OCI-LY7 (cell line): ENCODE measurements at places on chromosomes 2 and 18.

DNA sequence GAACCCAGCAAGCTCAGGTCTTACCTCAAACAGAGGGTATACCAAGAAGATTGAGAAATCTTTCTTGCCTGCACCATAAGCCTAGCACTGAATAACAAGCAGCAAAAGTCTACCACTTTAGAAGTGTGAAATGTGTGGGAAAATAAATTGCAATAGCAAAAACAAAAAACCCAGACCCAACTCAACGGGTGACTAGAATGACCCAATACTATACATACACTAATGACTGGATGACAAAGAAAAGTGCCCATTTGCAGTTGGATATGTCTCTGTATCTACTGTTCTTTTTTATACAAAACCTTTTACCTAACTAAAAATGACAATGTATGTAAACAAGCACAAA lies 950.6 kb downstream of the TRIB2 start:
- DNase-seq: no peak

- DNase-seq: no peak
Observed at GRCh38 chr2:17621781-17622180, 81.3 kb downstream of the VSNL1 start.

DNA sequence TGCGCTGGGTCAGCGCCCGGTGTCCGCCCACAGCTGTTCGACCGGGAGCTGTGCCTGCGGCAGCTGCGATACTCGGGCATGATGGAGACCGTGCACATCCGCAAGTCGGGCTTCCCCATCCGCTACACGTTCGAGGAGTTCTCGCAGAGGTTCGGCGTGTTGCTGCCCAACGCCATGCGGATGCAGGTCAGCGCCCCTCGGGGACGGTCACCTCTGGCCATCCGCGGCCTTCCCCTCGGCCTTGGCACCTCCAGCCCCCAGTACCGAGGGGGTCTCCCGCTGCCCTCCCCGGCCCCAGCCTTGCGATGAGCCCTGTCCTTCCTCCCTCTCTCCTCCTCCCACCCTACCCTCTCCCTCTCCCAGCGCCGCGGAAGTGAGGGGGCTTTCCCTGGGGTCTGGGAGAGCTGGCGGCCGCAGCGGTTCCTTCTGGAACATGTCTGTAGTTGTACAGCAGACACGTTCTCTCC lies 53.2 kb upstream of the GPR17 start:
- DNase-seq: no peak

DNA sequence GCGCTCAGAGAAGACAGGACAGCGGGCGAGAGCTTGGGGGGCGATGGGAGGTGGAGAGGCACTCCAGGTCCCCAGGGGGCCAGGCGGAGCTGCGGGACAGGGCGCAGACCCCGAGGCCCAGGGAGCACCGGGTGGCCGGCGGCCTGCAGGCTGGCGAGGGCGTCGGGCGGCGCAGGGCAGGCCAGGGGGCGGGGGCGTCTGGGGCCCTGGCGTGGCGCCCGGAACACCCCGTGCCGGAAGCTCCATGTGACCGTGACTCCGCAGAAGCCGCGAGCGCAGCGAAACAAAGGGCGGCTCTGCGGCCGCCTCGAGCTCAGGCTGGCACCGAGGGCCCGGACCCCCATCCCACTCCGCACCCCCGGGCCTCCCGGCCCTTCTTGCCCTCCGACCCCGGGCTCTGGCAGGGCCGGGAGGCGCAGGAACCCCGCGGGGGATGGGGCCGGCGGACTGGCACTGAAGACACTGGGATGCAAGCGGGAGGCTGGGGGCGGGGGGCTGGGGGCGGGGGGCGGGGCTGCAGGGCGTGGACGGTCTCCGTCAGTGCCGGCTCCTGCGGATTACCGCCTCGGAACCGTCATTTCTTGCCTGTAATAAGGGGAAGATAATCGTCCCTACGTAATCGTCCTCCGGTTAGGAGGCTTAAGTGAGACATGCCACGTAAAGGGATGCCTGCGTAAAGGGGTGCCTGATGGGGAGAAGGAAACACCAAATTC lies 19.1 kb downstream of the SH2D6 start:
- DNase-seq: peak; percentile 77

DNA sequence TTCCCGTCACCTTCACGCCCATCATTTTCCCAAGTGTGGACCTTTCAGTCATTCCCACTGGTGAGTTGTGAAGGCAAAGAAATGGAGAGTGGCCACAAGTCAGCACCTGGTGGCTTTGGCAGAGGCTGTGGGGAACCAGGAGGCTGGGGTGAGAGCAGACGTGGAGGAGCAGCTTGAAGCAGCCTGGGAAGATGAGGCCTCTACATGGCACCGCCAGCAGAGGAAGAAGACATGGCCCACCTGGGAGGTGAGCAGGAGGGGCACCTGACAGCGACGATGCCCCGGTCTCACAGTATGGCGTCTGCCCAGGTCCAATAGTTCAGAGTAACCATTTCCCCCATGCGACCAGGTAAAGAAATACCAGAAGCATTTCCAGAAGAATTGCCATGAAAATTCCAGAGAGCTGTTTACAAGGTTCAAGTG lies 69.0 kb downstream of the TPO start:
- no peak for DNase-seq

GRCh38 chr2:216064014-216064630 lies 17.5 kb downstream of the PECR start:
- DNase-seq: no peak

- DNase-seq: no peak
Observed at GRCh38 chr2:5111581-5111980, 580.6 kb upstream of the SOX11 start.
